Progenitor cell of endocrine pancreas (in vitro differentiated cells): ENCODE measurements at places on chromosomes 1 and 21. TPM values are rescaled to one million over a fixed set of nuclear protein-coding genes. Genes with fewer than 3 reads are reported as not detected.

The CCDC181 gene
- total RNA-seq: 7.3 and 8.2 TPM in 2 replicates

The ZFP69 gene
- 4.6 and 5.2 TPM in 2 replicates for total RNA-seq

DNA sequence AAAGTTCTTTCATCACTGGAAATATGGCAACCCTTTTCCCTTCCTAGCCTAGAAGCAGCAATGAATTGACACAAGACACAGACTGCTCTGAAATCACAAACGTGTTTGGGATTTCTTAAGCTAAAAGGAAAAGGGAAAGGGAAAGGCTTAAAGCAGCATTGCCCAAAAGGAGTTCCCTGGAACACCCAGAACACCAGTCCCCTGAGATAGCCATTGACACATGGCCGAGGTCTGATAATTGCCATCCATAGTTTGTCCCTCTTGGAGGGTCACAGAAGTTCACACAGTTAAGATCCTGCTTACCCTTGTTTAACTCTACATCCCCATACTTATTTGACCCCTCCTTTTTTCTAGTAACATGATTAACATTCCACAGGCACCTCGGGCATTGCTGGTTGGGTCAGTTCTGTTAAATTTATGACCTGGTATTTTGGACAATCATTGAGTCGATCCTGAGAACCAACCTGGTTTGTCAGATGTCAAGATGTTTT, 72.9 kb downstream of the ZNF281 start:
- H3K36me3 ChIP-seq: no peaks in the 10 kb centered on the region
- no peak overlapping the region for H3K4me3 ChIP-seq
- H3K27me3 ChIP-seq: no peaks in the 10 kb centered on the region

DNA sequence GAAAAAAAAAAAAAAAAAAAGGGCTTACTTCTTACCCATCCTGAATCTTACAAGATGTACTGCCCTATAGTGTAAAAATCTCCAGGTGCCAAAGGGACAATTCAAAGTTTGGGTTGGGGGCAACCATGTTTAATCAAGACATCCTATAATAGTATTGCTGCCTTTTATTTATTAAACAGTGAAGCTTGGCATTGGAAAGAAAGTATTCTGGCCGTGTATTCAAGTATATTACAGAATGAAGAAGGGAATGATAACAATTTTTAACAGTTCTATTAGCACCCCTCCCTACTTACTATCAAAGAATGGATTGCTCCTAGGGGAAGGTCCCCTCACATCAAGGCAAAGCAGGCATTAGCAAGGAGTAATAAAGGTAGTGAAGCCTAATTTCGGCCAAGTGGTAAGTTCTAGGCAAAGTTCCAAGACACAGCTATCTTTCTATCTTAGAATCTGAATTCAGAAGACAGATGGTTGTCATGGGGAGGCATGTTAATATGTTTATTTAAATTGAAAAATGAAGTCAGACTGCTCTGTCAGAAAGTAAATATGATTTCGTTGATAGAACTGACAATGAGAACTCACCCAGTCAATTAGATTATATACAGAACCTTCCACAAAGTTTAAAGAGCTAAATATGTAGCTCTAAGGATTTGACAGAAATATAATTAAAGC, 24.6 kb downstream of the ST7L start:
- H3K27ac ChIP-seq: no peak overlapping the region
- no peak overlapping the region for H3K4me3 ChIP-seq
- H3K4me1 ChIP-seq: no peaks in the 10 kb centered on the region
- H3K36me3 ChIP-seq: peaks cover 18% of the 10 kb centered on the region
- no peak for DNase-seq
- H3K27me3 ChIP-seq: no peaks in the 10 kb centered on the region

DNA sequence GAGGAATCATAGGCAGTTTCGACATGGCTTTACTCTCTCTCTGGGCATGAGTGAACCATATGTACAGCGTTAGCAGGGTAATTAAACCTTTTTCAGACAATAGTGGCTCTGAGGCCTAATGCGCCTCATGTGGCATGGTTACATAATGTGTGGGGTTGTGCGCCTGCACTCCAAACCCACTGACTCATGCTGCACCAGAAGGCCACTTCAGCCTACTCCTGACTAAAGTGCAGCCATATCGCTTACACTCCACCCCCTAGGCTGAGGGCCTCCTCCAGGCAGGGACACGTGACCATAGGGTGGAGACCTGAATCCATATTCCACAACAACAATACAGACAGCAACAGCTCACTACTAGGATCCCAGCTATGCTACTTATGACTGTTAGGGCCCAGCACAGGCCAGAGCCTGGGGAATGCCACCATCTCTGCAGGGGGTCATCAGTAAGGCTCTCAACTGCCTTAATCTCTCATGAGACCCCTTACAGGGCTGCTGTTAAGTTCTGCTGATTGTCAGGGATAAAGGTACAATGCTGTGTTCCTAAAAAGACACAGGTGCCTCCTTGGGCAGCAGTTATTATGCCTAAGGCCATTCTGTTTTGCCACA, 13.4 kb upstream of the ODF2L start:
- no peak for DNase-seq
- no peaks in the 10 kb centered on the region for H3K36me3 ChIP-seq
- no peaks in the 10 kb centered on the region for H3K4me1 ChIP-seq
- no peak overlapping the region for H3K4me3 ChIP-seq
- no peaks in the 10 kb centered on the region for H3K27me3 ChIP-seq
